Endothelial cell of umbilical vein (primary cell): ENCODE measurements at places on chromosomes 5 and 9. TPM values are rescaled to one million over a fixed set of nuclear protein-coding genes. Genes with fewer than 3 reads are reported as not detected.
A peak's percentile ranks its signal among the peaks of the same experiment; 100 is the strongest.

GRCh38 chr5:132411304-132412013 lies 41.9 kb downstream of the SLC22A5 start:
- H3K4me3 ChIP-seq: peak overlapping the region; percentile 77
- no peaks in the 10 kb centered on the region for H3K27me3 ChIP-seq
- H3K4me1 ChIP-seq: peaks cover 46% of the 10 kb centered on the region

GRCh38 chr9:87464110-87464991 lies 33.3 kb upstream of the DAPK1 start:
- no peak overlapping the region for H3K4me3 ChIP-seq
- H3K4me1 ChIP-seq: no peaks in the 10 kb centered on the region
- no peaks in the 10 kb centered on the region for H3K27me3 ChIP-seq
- peak; percentile 27 for DNase-seq
- H3K27ac ChIP-seq: no peak overlapping the region

GRCh38 chr9:127683723-127684122 lies 23.1 kb upstream of the CFAP157 start:
- H3K27me3 ChIP-seq: no peaks in the 10 kb centered on the region
- H3K27ac ChIP-seq: no peak overlapping the region
- no peak for DNase-seq
- H3K4me3 ChIP-seq: no peak overlapping the region
- no peaks in the 10 kb centered on the region for H3K4me1 ChIP-seq

DNA sequence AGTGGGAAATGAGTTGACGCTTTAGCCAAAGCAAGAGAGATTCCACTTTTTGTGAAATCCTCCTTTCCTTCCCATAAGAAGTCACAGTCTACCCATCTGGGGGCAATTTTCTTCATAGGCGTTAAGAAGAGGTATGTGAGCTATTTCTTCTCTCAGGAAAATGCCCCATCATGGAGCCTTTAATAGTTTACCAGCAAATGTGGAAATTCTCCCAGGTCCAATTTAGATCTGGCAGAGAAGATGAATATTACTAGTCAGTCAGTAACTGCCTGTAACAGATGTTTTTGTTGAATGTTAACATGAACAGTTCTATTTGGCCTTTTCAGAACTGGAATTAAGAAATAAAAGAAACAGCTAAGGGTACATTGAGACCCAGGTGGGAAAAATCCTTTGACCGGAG lies 156.4 kb upstream of the RFX3 start:
- no peak overlapping the region for H3K27ac ChIP-seq
- H3K36me3 ChIP-seq: no peaks in the 10 kb centered on the region
- H3K4me3 ChIP-seq: no peak overlapping the region
- H3K4me1 ChIP-seq: no peaks in the 10 kb centered on the region

DNA sequence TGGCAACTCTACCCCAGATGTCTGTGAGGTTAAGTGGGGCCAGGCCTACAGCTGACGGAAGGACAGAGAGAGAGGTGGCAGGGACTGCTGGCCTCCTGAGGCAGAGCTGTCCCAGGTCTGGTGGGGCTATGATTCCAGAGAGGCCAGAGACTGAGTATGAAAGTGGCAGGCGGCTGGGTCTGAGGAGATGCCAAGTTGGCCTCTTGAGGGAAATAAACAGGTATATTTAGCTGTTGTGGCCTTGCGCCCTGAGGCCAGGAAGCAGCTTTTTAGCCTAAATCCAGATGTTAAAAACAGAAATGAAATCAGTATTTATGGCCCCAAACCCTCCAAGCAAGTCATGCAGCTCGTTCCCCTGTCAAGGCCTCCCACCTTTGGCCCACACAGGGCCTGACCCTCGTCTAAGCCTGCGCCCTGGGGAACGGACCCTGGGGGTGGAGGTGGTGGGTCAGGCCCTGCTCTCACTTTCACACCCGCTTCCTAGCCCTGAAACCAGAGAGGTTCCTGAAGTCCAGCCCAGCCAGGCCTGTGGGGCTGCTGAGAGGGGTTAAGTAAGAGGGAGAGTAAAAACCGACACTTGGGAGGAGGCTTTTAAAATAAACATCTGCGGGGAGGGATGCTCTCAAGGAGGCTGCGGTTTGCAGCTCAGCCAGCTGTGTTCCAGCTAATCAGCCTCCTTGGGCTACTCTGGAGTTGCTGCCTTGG lies 18.7 kb downstream of the PCDHGC5 start:
- peaks cover 15% of the 10 kb centered on the region for H3K4me1 ChIP-seq
- H3K4me3 ChIP-seq: no peak overlapping the region
- DNase-seq: no peak
- peaks cover 11% of the 10 kb centered on the region for H3K36me3 ChIP-seq
- H3K27me3 ChIP-seq: no peaks in the 10 kb centered on the region
- no peak overlapping the region for H3K27ac ChIP-seq

DNA sequence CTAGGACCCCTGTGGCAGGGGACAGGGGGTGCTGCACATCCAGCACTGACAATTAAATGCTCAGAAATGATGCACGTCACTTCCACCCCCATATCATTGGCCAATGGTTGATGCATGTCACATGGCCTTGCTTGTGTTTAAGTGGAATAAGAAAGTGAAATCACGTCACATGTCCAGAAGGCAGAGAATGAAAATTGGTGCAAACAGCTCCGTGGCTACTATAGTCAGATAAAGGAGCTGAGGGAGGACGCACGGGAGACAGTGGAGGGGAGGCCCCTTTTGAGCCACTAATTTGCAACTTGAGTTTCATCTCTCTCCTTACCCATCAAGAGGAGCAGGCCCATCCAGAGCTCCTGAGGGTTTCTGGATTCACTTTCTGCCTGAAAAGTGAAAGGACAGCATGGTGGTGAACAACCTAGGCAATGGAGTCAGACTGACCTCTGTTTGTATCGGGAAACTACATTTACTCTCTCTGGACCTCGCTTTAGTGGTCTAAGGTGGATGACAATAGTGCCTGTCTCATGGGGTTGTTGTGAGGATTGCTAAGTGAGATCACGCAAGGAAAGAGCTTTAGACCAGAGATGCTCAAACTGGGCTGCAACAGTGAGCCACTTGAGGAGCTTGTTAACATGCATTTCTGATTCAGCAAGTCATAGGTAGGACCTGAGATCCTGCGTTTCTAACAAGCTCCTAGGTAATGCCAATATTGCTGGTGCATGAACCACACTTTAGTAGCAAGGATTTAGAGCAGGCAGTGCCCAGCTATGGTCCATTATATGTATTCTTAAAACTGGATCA lies 133.9 kb upstream of the ADRA1B start:
- no peaks in the 10 kb centered on the region for H3K4me1 ChIP-seq
- H3K4me3 ChIP-seq: no peak overlapping the region
- no peaks in the 10 kb centered on the region for H3K27me3 ChIP-seq
- no peak overlapping the region for H3K27ac ChIP-seq
- no peak for DNase-seq

DNA sequence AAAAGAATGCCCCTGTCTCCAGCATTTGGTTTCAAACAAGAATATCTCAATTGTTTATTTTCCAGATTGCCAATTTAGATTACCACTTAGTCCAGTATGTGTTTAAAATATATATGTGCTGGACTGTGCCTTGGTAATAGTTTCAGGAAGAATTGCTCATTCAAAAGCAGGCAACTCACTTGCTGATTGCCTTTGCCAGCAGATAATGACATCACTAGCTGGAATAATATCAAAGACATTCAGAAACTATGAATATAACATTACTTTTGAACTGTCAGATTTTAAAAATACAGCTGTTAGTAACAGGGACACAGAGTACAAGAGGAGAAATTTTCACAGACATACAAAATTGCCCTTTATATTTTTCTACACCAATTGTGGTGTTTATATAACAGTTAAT lies 96.0 kb upstream of the ITGA2 start:
- H3K4me1 ChIP-seq: peaks cover 5% of the 10 kb centered on the region
- H3K4me3 ChIP-seq: no peak overlapping the region
- no peaks in the 10 kb centered on the region for H3K27me3 ChIP-seq
- peak; percentile 83 for DNase-seq
- H3K36me3 ChIP-seq: no peaks in the 10 kb centered on the region

DNA sequence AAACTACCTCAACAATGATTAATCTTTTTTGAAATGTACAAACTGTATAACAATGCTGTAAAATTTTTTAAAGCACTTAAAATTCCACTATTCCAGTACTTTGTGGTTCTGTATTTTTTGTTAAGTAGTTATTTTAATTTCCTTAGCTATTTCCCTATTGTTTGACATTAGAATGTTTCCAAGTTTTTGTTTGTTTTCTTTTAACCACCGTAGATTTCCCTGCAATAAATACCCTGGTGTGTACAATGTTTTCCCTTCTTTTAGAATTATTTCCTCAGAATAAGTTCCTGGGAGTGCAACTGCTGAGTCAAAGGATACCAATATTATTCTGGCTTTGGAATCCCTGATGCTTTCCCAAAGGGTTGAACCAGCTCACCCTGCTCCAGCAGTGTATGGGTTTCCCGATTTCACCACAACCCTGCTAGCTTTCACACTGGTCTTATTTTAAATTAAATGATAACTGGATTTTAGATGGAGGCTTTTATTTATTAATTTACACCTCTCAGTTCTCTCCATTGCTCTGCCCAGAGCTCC lies 20.6 kb upstream of the ANGPTL2 start:
- H3K4me1 ChIP-seq: no peaks in the 10 kb centered on the region
- no peak overlapping the region for H3K27ac ChIP-seq
- H3K27me3 ChIP-seq: peaks cover under 1% of the 10 kb centered on the region

- no peak for DNase-seq
- H3K27me3 ChIP-seq: no peaks in the 10 kb centered on the region
- H3K4me1 ChIP-seq: no peaks in the 10 kb centered on the region
- H3K27ac ChIP-seq: no peak overlapping the region
These were observed 282.1 kb upstream of the ATP10B start for GRCh38 chr5:161134083-161134482.

DNA sequence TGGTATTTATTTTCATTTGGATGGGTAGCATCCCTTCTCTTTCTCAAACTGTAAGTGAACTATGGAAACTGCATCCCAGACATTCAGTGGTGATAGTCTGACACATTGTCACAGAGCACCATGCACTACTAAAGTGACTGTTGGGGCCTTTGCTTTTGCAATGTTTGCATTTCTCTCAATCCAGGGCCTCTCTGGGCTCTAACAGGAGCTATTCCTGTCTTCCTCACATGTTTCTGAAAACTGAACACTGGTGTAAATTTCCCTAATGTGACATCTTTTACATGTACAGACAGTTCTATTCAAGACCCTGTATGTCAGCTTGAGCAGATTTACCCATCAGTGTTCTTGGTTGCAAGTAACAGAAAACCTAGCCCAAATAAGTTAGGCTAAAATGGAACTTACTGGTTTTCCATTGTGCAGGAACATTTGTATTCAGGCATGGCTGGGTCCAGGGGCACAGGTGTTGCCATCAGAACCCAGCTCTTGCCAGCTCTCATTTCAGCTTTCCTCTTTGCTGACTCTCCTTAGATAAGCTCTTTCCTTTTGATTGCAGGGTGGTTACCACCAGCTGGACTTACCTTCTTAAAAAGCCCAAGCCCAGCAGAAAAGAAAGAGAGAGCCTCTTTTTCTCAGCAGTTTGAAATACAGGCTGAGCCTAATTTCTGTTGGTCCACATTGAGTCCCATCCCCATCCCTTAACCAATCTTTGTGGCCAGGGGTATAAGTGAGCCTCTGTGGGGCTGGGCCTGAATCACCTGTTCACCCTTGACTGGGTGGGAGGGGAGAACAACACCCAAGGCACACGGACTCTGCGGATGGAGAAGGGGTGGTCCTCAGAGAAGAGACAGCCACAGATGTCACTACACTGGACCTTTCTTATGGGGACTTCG lies 234.3 kb downstream of the NR3C1 start:
- no peak for DNase-seq
- no peaks in the 10 kb centered on the region for H3K27me3 ChIP-seq
- H3K4me3 ChIP-seq: no peak overlapping the region
- H3K27ac ChIP-seq: no peak overlapping the region

DNA sequence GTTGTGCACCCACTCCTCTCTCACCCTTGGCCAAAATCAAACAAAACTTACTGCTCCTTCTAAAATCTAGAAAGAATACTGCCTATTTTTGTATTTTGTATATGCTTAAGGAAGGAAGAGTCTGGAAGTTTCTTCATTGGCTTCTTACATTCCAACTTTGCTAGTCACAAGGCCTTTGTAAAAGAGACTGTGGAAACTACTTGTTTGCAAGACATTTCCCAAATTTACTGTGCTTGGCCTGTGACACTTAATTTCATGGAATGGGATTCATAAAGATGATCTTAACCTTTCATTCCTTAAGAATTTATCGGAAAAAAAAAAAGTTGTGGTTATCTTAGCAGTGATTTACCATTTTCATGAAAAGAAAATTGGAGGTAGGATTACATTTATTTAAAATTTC lies 208.9 kb downstream of the VPS13A start:
- no peak for DNase-seq
- no peaks in the 10 kb centered on the region for H3K36me3 ChIP-seq
- H3K4me3 ChIP-seq: no peak overlapping the region
- H3K27me3 ChIP-seq: no peaks in the 10 kb centered on the region

GRCh38 chr5:34603378-34603777 lies 52.8 kb upstream of the RAI14 start:
- DNase-seq: no peak
- no peak overlapping the region for H3K4me3 ChIP-seq
- no peaks in the 10 kb centered on the region for H3K27me3 ChIP-seq
- H3K27ac ChIP-seq: no peak overlapping the region
- H3K36me3 ChIP-seq: no peaks in the 10 kb centered on the region
- peaks cover 10% of the 10 kb centered on the region for H3K4me1 ChIP-seq

DNA sequence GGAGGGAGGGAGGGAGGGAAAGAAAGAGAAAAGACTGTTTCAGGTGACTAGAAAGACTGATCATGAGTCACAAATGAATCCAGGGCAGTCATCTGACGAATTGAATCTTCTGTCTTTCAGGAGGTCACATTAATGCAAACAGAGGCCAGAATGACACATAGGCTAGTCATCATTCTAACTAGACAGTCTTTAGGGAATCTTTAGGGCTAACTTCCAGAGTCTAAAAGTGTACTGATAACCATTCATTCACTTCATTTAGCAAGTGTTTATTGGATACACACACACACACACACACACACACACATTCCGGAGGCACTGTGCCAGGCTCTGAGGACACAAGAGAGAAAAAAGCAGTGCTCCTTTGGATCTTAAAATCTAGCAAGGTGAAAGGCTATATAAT lies 156.7 kb downstream of the EBF1 start:
- DNase-seq: no peak
- H3K4me1 ChIP-seq: no peaks in the 10 kb centered on the region
- no peak overlapping the region for H3K27ac ChIP-seq
- H3K27me3 ChIP-seq: no peaks in the 10 kb centered on the region
- H3K4me3 ChIP-seq: no peak overlapping the region
- H3K36me3 ChIP-seq: no peaks in the 10 kb centered on the region

- H3K27me3 ChIP-seq: no peaks in the 10 kb centered on the region
- H3K36me3 ChIP-seq: no peaks in the 10 kb centered on the region
- no peak overlapping the region for H3K27ac ChIP-seq
- H3K4me1 ChIP-seq: no peaks in the 10 kb centered on the region
These were observed 338.2 kb upstream of the TLE4 start for GRCh38 chr9:79233542-79233941.

GABRA6 gene
- total RNA-seq: not detected in 2 replicates

PCDHGA7 gene
- 1.5 and 1.8 TPM in 2 replicates for total RNA-seq

LCN2 gene
- not detected in 2 replicates for total RNA-seq

PDE6A gene
- total RNA-seq: not detected in 2 replicates

DEPDC1B gene
- total RNA-seq: 14.2 and 18.7 TPM in 2 replicates
